ENCODE measurements at places on chromosomes 1 and 21.

GRCh38 chr1:203698144-203698543 is 66.8 kb upstream of the LAX1 start:
- DNase-seq, result no peak

- no peak for DNase-seq
These were observed 32.1 kb upstream of the HSPA13 start for GRCh38 chr21:14414932-14415508.

- DNase-seq, result no peak
These were observed 32.9 kb downstream of the CLIC6 start for GRCh38 chr21:34701726-34702125.

- DNase-seq, result no peak
These were observed 97.6 kb upstream of the MAGI3 start for GRCh38 chr1:113292603-113293255.

- no peak for DNase-seq
These were observed 56.2 kb downstream of the PEX14 start for GRCh38 chr1:10530756-10531495.

- peak; percentile 47 for DNase-seq
These were observed 24.0 kb downstream of the HS2ST1 start for GRCh38 chr1:86938450-86938849.
